ENCODE measurements at places on chromosomes 2 and 18.

DNA sequence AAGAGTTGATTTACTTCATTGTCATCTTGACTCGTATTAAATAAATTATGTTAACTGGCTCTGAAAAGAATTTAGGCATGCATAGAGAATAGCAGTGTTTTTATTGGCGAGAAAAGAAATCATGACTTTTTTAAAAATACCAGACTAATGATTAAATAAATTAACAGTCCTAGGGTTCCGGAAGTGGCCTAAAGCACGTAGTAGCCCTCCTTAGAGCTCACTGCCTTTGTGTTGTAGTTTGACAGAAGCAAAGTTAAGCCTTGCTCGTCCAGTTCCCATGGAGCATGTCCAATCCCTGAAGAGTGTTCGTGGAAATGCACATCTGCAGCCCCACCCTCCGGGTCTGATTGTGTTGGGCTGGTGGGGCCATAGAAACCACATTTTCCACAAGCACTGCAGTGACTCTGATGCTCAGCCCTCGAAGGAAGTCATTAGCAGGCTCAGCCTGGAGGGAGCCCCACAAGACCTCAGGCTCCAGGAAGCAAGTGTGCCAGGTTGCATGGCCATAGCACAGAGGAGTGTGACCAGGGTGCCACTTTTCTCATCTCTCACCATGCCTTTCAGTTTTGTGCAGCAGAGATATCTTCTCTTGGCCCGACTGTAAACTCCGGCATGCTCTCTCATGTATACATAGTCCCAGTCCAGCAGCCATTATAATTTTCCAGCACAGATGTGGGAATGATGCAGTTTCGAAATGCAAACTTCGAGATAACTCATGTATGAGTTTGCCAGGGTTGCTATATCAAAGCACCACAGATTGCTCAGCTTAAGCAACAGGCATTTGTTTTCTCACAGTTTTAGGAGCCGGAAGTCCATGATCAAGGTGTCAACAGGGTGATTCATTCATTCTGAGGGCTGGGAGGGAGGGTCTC, 188.6 kb upstream of the SH3BP4 start:
- no peak for DNase-seq

- DNase-seq = no peak
Observed at GRCh38 chr2:189109921-189110397, 69.6 kb downstream of the COL5A2 start.

- no peak for DNase-seq
Observed at GRCh38 chr2:12964904-12965539, 248.3 kb downstream of the TRIB2 start.

- no peak for DNase-seq
Observed at GRCh38 chr18:60599267-60599666, 226.7 kb upstream of the MC4R start.

- no peak for DNase-seq
Observed at GRCh38 chr2:109218087-109218791, 89.2 kb downstream of the SH3RF3 start.

DNA sequence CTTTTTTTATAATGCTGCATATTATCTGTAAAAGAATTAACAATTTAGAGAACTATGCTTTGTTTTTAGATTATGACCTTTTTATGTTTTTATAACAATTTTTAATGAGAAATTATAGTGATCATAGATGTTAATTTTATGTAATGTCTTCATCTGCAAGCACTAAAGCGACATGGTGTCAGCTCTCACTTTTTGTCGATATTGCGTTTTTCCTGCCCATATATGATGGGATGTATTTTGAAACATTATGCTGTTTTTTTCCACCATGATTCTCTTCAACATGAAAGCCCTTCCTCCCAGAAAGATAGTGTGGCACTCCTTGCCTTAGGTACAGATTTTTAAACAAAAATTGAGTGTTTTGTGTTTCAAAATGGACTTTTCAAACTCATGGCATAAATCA, 104.3 kb downstream of the KCNH7 start:
- DNase-seq = no peak
